ENCODE measurements at places on chromosomes 13 and 19.

DNA sequence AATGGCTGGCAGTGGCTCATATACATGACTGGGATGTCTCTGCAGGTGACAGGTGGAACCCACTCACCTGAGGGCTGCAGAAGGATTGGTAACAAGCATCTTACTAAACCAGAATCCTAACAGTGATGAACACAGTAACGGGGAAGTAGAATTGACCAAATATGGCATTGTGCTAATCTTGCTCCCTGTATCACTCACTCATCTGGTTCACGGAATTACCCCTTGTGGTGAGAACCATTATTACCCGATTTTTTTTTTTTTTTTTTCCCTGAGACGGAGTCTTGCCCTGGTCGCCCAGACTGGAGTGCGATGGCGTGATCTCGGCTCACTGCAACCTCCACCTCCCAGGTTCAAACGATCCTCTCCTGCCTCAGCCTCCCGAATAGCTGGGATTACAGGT, 69.5 kb downstream of the PTPRS start:
- no peak for DNase-seq

DNA sequence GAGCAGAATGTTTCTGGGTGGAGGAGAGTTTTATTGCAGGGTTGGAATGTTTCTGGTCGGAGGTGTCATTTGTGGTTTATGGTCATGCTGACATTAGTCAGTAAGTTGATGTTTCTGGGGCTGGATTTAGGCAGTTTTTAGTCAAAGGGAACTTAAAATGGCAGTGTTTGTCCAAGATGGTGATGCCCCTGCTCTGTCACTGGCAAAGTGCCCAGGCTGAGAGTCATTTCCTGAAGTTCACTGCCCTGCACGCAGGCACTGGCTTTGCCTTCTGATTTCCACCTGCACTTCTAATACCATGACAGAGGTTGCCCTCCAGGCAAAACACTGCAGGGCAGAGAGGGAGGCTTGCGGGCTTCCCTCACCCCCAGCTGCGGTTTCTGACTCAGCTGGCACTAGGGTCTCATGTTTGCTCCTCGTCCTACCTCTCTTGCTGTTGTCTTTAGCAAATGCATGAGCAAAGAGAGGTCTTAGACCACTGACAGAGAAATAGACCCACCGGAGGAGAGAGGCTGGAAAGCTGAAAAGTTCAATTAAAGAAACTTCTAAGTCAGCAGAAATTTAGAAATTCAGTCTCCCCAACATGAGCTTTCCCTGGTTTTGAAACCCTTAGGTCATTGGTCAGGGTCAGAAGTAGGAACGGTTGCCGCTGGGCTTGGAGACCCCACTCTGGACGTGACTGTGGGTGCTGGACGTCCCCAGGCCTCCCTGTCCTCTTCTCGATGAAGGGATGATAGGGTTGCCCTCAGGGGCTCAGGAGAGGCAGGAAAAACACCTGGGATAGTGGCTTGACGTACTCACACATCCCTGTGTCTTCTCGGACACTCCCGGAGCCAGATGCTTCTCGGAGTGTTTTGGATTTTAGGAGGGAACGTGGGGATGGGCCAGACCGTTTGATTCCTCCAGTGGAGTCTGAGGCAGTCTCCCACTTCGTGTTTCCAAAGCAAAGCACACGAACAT, 26.3 kb downstream of the TMEM255B start:
- DNase-seq = no peak

DNA sequence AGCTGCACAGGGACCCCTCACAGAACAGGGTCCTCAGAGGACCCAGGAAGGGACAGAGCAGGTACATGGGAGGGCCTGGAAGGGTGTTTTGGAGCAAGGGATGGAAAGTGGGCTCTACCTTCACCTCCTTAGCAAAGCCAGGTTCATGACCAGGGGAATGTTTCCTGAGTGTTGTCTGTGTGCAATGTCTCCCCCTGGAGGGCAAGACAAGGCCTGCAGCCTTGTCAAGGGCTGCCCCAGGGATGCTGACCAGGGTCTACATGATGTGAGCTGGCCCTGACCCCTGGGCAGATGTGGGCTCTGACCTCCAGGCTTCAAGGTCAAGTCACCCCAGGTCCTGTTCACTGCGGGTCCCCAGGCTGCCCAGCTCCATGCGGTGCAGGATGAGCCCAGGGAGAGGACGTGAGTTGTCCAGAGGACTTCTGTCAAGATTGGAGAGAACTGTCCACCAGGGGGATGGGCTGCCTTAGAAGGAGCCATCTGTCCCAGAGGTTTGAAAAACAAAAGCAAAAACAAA, 1.0 kb upstream of the CEACAM1 start:
- no peak for DNase-seq

GRCh38 chr13:113550453-113550852, 34.1 kb upstream of the TFDP1 start:
- no peak for DNase-seq

DNA sequence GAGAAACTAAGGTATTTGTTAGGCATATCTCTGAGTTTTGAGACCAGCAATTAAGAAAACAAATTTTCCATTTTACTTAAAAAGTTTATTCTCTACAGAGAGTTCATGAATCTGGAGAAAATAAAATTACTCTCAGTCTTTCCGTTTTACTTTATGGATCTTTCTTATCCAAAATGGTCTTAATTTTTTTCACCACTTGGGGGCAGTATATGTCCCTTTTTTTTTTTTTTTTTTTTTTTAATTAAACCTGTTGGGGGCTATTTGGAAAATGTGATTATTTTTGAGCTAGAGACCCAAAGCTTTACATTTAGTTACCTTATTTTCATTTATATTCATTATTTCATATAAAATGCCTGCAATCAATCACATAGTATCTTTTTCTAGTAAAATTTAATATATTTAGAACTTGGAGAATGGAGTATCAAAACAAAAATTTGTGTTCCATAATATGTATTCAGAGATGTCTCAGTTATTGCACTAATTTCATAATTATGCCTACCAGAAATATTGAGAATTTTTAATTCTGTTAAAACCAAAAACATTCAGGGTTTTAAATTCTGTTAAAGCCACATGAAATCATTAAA, 27.1 kb downstream of the PIBF1 start:
- DNase-seq = no peak

- no peak for DNase-seq
Measured at GRCh38 chr13:75725736-75726135, 89.6 kb downstream of the LMO7 start.

Data from SW 1271 (cell line).